Naive B cell (primary cell): ENCODE measurements at places on chromosomes 5 and 9. TPM values are rescaled to one million over a fixed set of nuclear protein-coding genes. Genes with fewer than 3 reads are reported as not detected.
A peak's percentile ranks its signal among the peaks of the same experiment; 100 is the strongest.

CHD1 gene
- polyA plus RNA-seq = 11.7 TPM

DNA sequence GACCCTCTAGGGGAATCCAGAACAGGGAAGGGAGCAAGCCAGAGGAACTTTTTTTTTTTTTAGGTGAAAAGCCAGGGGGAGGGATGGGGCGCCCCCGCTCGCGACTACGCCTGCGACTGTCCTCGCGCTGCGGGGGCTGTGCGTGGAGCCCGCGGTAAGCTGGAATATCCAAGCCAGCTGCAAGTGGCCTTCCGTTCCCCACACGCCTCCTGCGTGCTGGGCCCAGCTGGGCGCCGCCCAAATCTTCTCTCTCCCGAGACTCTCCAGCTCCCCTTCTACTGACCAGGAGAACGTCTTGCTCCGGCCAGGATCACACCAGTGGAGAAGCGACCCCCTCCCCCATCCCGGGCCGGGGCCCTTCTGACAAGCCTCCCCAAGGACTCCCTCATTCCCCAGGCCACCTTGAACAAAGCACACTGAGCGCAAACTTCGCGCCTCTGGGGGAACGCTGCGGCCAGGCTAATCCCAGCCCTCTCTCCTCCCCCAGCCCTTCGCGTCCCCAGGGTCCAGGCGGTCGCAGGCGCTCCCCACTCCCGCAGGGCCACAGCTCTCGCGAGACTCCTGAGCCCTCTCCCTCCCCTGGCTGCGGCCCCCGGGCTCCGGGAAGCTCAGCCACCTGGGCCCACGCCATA, 6.6 kb downstream of the BARX1 start:
- DNase-seq = no peak

DMRT3 gene
- polyA plus RNA-seq = not detected

DNA sequence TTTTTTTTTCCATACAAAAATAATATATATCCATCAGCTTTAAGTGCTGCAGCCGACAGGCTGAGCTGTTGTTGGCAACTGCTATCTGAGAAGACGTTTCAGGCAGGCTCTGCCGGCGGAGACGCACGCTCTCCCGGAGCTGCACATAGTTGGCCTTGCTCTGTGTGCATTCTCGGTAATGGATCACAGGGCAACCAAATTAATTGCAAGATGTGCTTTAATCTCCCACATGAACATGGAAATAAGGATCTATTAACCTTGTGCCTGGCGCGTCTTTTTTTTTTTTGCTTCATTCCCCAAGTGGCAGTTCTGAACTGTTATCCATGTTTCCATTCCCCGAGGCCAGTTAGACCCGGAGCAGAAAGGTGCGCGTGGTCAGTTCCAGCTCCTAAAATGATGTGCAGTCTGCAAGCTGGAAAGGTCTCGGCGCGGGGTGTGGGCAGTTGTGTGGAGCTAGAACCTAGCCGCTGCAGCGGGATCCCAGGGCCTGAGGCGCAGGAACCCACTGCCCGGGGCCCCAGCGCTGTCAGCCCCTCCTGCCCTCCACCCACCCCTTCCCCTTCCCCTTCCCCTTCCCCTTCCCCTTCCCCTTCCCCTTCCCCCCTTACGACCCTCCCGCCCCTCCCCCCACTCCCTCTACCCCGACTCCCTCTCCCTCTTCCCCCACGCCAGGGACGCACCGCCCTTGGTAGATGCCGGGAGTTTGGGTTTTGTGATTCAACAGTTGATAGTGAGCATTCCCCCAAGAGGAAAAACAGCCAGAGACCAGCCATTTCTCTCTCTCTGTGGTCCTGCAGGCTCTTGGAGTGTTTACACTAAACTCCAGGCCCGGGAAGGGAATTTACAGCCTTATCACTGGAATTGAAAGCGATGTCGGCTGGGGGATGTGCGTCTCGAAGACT, 137.8 kb downstream of the CEP120 start:
- DNase-seq = no peak

SOX30 gene
- polyA plus RNA-seq = 0.78 TPM

FRMPD1 gene
- polyA plus RNA-seq = not detected

DNA sequence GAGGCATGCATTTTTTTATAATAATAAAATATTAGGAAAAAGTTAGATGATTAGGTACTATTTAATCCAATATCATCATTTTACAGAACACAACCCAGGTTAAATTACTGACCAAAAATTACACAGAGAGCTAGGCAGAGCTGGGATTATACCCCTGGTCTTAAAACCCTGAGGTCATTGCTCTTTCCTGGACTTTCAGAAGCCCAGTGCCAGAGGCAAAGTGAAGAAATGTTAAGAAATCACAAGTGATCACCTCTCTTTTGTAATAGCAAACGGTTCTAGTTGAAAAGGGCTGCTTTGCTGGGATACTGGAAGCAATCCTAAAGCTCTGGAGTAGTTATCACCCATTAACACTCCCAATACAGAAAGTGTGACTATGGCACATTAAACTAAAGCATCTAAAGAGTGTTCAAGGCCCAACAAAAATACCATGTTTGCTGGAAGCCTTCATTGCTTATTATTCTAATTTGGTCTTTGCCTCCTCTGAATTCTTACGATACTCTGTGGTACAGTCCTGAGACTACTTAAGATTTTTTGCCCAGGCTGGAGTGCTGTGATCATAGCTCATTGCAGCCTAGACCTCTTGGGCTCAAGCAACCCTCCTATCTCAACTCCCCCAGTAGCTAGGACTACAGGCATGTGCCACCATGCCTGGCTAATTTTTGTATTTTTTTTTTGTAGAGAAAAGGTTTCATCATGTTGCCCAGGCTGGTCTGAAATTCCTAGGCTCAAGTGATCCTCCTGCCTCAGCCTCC, 575.9 kb downstream of the RAB3C start:
- no peak for DNase-seq

DNA sequence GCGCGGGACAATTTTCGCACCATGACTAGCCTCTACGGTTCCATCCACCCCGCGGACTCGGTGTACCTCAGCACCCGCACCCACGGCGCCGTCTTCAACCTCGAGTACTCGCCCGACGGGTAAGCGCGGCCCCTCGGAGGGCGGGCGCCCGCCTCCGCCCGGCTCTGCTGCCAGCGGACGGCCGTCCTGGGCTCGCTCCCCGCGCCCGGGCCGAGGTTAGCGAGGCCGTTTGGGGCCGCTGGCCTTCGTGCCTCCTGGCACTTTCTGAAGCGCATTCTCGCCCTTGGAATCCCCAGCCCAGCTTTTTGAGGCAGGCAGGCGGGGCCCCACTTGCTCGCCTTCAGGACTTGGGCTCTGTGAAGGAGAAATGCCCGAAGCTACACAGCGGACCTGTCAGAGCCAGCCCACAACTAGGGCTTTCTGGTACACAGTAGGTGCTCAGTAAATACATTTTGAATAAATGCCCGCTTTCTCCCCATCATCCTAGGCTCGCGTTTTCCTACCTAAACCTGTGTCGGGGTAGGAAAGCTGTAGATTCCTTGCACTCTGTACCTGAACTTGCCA, 772 bp downstream of the DCAF10 start:
- no peak for DNase-seq

DNA sequence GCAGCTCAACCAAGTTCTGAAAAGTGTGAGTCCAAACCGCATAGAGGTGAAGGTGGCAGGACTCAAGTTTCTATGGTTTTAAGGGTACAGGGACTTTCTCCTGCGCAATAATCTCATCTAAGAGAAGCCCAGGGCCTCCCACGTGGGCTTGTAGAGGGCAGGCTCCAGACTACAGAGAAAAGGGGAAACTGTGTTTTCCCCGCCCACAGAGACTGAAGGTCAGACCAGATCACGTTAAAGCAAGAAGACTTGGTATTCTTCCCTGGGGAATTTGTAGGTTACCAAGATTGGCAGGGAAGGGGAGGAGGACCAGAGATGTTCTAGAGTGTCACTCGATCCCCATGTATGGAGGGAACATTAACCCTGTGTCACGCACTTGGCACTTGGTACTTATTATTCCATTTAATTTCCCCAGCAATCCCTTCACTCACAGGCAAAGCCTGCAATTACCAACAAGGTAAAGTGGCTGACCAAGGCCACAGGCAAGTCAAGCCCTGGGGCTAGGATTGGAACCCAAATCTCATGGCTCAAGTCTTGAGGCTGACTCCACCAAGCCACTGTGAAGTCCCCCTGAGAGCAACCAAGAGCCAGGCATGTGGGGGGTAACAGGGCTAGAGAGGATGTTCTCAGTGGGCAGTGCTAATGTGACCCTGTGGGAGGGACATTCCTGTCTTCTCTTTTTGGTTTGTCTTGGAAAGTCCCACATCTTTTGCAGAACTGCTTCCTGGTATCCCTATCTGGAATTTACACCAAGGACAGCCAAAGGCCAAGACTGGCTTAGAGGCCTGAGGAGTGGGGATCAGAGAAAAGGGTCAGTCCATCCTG, 18.3 kb upstream of the NEK6 start:
- peak; percentile 44 for DNase-seq

- DNase-seq = no peak
Measured at GRCh38 chr9:97564291-97565175, 63.1 kb downstream of the TMOD1 start.

DNA sequence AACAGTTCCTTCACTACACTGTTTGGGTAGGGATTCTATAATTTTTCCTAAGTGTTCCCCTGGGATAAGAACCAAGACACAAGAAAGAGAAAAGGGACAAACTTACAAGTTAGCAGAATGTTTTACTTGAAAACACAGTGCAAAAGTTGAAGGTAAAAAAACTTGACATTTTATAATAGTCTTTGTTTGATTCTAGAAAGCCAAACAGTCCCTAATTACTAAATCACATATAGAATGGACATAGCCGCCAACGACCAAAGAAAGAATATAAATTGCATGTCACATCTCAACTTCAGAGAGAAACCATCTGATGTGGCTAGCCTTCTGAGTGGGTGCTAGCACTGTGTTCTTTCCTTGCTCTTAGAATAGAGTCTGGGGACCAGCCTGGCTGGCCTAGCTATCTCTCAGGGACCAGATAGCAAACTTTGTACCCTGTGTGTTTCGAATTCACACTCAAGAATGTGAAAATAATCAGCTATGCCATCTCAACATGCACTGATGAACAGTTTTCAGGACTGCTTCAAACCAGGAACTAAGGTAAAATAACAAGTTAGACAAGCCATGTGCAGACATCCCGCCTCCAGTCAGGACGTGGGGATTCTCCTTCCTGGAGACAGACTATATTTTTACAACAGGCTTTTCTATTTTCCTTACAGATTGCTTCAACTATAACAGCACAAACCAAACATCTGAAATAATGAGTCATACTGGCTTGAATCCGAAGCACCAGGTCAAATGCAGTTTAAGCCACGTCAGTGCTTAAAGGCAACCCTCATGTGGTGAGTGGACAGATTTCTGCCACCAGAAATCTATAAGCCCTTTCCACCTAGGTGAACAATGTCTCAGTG, 53.7 kb downstream of the LHFPL2 start:
- no peak for DNase-seq

TEX10 gene
- polyA plus RNA-seq = 15.7 TPM

GRCh38 chr9:129173296-129174101, 4.6 kb downstream of the IER5L start:
- DNase-seq = no peak

DNA sequence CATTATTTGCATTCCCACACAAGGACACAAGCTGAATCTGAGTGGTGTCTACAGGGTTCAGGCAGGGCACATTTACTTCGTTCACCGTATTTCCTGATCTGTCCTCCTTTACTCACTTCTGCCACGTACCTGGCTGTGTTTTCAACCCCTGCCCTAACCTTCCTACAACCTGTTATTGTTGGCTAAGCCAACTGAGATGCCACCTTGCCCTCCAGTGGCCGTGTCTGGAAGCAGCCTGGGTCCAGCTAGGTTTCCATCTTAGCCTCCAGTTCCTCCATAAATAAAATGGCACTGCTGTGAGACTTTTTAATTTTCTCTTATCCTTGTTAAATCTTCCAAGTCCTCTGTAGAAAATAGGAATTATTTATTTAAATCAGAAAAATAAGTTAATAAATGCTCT, 64.8 kb downstream of the ATP10B start:
- DNase-seq = no peak

GRCh38 chr9:136403538-136403914, 3.6 kb upstream of the SNAPC4 start:
- peak; percentile 51 for DNase-seq

- no peak for DNase-seq
Measured at GRCh38 chr5:141040093-141040770, 10.9 kb upstream of the PCDHB1 start.

DNA sequence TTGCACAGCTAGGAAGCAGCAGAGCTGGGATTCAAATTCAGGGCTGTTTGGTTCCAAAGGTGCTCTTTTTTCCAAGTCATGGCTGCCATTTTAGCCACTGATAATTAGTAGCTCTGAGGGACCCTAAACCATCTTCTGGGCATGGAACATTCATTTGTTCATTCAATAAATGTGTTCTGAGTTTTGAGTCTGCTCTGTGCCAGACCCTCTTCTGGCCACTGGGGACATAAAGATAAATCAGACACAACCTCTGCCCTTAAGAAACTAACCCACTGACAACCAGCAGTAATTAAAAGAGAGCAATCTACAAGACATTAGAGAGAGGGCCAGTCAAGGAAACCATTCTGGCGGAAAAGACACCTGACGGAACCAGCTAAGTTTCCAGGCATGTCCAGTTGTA, 2.0 kb upstream of the CPEB4 start:
- DNase-seq = no peak

GRCh38 chr9:108997112-108997511, 16.2 kb downstream of the CTNNAL1 start:
- no peak for DNase-seq

DNA sequence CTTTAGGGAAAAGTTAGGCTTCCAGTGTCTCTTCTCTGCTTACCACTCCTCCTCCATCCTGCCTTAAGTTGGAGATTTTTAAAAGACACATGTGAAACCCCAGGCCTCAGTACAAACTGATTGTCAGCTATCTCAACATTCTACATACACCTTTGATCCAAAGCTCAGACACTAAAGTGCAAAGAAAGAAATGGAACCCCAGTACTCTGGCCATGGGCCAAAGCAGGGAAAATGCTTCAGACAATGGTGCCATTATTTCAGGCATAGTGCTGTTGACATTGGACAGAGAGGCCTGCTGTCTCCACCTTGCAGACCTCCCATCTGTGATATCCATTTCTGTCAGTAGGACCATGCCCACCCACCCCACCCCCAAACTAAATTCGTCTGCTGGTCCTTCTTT, 49.1 kb downstream of the G3BP1 start:
- DNase-seq = no peak

DNA sequence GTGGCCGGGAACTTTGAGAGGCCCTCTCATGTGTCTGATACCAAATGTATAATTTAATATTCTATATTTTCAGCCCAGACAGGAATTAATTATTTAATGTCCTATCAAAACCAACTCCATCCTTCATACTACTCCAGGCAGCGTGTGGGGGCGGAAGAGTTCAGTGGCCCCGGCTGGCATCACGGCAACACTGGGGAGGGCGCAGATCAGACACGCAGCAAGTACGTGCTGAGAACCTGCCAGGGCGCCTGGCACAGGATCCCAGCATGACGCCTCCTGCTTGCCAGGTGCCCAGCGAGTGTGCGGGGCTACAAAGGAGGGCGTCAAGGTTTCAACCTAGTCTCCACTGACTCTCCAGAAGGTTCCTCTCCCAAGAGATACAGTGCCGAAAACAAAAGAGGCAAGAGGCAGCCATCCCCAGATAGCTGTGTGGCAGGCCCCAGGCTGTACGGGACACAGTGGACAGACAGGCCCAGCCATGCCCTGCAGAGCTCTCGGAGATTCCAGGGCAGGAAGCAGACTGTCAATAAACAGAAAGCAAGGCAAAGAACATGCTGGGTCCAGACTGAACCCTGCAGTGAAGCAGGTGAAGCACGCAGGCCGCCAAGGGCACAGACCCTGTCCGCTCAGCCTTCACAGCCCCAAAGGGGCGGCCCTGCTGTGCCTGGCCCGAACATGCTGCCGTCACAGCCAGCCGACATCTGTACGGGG, 110.3 kb downstream of the VAV2 start:
- no peak for DNase-seq

- DNase-seq = peak; percentile 34
Measured at GRCh38 chr5:67315082-67315989, 118.7 kb upstream of the CD180 start.
